NCI-H187 treated with DMSO at 0.1 percent for 48 hours (cell line): ENCODE measurements at places on chromosomes 5 and 9.

DNA sequence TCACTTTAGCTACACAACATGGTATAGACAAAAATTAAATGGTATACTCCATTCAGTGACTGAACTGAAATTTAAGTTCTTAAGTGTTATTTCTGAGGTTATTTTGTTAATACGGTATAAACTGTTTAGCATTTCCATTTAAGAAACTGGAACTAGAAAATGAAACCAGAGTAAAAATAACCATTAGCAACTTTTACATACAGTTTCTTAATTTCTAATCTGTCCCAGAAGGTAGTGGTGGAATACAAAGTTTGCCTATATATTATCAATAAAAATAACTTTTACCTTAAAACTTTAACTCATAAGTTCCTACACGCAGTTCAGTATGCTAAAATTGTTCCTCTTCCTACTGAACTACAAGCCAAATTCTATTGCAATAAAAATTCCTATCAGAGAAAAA lies 10.3 kb downstream of the GOLPH3 start:
- DNase-seq = no peak

- DNase-seq = no peak
Observed at GRCh38 chr5:132238169-132238744, 10.6 kb upstream of the P4HA2 start.

- no peak for DNase-seq
Observed at GRCh38 chr9:100309992-100310391, 42.8 kb downstream of the TEX10 start.

GRCh38 chr9:137068539-137069507 lies 1.5 kb downstream of the SAPCD2 start:
- no peak for DNase-seq

- no peak for DNase-seq
Observed at GRCh38 chr5:36452424-36453006, 150.8 kb upstream of the RANBP3L start.

- DNase-seq = no peak
Observed at GRCh38 chr5:43017428-43017815, 22.7 kb downstream of the ANXA2R start.

GRCh38 chr9:98870782-98871557 lies 63.5 kb downstream of the GALNT12 start:
- no peak for DNase-seq

GRCh38 chr9:133148199-133149129 lies 15.2 kb downstream of the GBGT1 start:
- no peak for DNase-seq

- DNase-seq = no peak
Observed at GRCh38 chr9:98862936-98863335, 55.5 kb downstream of the GALNT12 start.

DNA sequence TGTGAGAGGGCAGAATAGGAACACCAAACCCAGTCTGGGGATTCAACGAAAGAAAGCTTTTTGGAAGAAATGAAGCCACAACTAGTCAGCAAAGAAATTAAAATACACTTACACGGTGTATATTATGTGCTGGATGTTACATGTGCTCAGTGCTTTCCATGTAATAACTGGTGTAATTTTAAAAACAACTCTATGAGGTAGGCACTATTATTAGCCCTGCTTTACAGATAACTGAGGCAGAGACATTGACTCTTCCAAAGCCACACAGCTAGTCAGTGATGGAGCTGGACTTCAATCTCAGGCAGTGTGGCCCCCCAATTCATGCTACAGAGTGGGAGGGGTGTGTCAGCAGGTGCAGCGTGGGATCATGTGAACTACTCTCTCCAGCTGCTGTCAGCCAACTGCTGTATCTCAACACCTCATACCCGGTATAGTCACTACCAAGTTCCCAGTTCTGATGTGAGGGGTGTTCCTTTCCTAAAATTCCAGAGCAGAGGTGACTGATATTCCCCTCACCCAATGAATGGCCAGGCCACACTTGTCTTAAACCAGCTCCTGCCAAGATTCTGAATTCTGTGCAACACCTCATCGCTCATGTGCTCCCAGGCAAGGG lies 33.8 kb upstream of the TJP2 start:
- no peak for DNase-seq

DNA sequence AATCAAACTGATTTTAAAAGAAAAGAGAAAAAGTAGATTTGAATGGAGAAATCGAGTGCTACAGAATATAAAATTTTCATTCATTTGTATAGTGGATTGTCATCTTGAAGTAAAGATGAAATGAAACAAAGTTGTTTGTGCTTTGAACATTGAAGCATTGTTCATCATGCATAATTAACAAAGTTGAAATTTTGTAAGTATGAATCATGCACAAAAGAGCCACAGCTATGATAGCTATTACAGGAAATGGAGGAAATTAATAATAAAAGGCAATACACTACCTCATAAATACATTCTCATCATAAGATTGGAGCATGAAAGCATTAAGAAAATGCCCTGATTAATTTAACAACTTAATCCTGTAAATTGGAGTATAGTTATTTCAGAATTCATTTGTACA lies 153.4 kb upstream of the TLX3 start:
- no peak for DNase-seq

GRCh38 chr5:76709762-76710161 lies 6.2 kb upstream of the F2R start:
- DNase-seq = no peak

DNA sequence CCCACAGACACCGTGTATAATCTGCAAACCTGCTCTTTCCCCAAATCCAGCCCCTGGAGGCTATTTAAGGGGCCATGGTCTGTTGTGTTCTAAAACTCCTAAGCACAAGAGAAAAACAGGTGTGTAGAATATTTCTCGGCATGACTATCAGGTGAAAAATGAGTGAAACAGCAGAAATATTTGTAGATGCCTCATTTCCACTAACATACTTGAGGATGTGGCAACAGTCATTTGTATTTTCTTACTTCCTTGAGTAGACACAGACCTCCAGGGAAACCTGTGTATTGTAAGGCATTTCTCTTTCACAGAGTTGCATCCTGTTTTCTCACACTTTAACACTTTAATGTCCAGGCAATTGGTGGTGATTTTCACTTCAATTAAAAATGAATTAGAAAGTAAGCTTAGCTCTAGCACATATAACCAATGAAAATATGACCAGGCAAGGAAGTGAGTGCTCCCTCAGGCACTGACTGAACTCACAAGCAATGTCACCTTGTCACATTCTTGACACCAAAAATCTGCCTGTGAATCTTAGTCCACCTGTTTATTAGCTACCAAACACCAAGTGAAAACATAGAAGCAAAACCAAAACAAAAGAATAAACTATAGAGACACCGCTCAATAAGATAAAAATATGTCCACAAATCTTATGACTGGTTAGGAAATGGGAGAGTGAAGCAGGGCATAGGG lies 64.4 kb downstream of the DIRAS2 start:
- no peak for DNase-seq

DNA sequence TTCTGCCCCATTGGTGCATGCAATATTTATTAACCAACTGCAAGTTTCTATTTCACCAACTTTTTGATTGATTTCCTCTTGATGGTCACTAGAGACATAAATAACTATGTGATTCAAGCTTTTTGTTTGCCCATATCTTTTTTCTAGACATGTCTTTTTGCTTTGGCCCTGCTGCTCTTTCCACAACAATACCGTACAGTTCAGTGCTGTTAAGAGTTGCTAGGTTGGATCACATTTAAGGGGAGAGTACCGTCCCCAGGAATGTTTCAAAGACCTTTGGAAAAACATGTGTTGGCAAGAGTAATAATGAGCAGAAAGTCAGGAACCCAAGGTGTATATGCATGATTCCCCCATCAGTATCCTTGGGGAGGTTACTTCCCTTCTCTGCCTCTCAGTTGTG lies 268.8 kb upstream of the RFX3 start:
- DNase-seq = no peak

DNA sequence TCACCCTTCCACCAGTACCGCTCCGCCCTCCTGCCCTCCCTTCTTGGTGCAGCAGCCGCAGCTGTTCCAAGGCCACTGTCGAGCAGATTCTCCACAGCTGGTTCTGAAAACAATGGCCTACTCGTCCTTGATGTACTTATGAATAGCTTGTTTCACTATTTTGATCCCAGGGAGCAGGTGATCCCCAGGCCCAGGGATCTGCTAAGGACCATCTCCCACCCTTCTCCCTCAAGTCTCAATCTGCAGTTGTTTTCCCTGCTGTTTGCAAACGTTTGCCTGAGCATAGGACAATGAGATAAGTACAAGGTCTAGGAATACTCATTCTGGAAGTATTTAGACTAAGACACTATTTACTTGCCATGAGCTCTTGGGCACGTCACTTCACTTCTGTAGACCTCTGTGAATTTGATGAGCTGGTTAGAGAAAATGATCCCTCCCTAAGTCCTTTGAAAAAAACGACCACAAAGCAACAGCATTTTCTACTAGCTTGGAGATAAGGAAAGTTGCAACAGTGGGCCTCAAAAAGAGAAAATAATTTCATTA lies 1.8 kb downstream of the LURAP1L start:
- DNase-seq = no peak

DNA sequence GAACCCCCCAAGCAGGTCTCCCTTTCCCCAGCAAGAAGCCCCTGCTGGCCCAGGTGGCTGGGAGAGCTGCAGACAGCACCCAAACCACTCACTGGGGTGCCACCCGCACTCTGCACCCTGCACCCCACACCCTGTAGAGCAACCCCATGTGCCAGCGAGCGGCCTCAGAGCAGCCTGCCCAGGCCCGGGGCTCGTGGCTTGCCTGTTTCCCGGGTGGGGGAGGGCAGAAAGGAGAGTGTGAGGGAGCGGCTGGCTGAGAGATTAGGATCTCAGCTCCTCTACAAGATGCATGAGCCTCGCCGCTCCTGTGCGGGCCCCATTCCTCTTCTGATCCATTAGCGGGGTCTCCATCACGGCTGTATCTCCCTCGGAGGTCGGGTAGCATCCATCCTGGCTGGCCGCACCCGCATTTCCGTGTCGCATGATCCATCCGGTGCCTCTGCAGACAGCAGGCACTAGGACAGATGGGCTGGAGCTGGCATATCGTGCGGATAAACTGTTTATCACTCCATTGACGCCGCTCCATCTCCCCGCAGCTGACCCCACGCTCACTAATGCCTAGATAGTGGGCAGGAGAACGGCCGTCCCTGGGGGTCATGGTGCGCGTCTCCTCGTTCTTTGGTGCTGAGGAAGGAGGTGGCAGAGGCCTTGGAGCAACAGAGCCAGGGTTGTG lies 54.4 kb downstream of the MRPL36 start:
- DNase-seq = no peak

DNA sequence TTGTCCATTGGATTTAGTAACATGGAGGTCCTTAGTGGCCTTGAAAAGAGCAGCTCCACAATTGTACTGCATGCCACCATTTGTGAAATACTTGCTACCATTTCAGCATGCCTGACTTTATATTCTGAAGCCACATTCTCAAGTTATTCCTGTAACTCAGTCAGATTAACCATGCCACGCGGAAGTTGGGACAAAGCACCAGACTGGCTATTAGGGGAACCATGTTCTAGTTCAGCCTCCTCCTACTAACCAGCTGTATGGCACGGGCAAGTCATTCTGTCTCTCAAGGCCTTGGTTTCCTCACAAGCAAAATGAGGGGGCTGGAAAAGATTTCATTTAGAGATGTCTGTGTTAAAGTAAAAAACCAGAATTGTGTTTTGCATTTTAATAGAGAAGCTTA lies 418.0 kb downstream of the PLK2 start:
- DNase-seq = no peak

- DNase-seq = no peak
Observed at GRCh38 chr9:90526386-90526785, 116.2 kb downstream of the DIRAS2 start.

DNA sequence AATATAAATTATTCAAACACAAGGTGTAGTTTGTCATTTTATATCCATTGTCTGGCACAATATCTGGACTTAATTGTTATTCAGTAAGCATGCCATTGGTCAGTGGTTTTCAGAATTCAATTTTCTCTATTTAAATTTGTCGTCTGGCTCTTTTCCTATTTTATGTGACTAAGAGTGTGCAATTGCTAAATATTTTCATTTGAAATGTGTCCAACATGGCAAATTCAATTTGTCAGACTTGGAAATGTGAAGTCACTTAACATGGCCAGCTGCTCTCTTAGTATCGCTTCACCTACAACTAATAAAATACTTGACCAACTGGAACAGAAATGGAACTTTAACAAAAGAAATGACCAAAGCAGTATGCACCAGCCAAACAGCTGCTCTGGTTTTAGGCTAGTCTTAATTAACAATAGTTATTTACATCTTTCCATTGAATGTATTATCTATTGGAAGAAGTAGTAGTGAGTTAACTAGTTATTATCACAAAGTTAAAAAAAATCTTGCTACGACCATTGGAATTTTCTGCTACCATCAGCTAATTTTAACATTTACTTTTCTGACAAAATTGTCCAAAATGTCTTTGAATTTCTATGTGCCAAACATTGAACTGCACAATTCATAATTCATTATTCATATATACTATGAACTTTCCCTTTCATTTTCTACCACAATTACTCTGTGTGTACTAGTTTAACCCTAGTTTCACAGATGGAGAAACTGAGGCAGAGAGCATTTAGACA lies 720.7 kb upstream of the FAM174A start:
- DNase-seq = no peak

GRCh38 chr9:34332076-34332964 lies 3.0 kb downstream of the NUDT2 start:
- DNase-seq = no peak

GRCh38 chr9:121958530-121958929 lies 134.6 kb downstream of the TTLL11 start:
- no peak for DNase-seq

- no peak for DNase-seq
Observed at GRCh38 chr5:113283558-113283957, 151.2 kb downstream of the TSSK1B start.

- DNase-seq = no peak
Observed at GRCh38 chr9:99299211-99300102, 77.4 kb downstream of the SEC61B start.

DNA sequence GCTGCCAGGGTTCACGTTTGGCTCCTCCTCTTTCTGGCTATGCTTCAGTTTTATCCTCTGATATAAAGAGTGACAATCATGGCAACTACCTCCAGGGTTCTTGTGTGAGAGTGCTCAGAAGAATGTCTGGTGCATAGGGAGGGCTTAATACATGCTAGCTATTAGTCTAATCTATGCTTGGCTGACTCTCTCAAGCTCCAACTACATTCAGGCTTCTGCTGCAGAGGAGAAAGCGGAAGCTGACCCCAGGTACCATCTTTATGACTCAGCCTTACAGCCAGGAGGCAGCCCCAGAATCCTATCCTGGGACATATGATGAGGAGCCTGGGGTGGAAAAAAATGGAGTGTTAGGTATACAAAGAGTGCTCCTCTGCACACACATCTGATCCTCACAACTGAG lies 32.1 kb upstream of the RASGRF2 start:
- DNase-seq = no peak

- no peak for DNase-seq
Observed at GRCh38 chr9:90078988-90079421, 474.2 kb downstream of the GADD45G start.

GRCh38 chr9:71769175-71770161 lies 1.2 kb upstream of the CEMIP2 start:
- DNase-seq = no peak

GRCh38 chr9:15522130-15522755 lies 11.5 kb upstream of the PSIP1 start:
- DNase-seq = no peak

- no peak for DNase-seq
Observed at GRCh38 chr5:5560016-5560415, 137.5 kb downstream of the ICE1 start.
